Panc1 (cell line): ENCODE measurements at places on chromosomes 1 and 21.

GRCh38 chr1:69835955-69836354 is 268.2 kb downstream of the LRRC7 start:
- DNase-seq = no peak

DNA sequence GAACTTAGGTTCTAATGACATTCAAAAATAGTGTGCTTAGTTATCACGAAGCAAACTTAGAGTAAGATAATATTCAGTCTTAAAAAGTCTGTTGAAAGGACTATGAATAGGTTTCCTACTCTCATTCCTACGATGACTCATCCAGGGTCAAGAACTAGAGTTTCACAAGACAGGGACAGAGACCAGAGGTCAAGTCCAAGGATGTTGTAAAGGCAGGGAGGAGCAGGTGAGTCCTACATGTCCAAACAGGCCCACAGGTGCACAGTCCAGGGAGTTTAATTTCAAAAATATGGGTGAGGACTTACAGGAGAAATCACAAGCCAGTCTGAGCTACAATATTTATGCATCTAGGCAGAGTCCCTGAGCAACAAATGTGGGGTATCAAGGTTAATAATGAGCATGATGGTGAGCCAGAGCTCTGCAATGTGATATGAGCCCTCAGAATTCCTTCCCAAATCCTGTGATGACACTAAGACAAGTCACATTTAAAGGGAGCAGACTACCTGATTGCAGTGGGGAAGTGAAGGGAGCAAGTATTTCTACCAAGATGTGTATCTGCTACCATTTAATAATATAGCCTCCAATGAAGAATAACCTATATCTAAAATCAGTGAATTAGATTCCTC is 100.0 kb upstream of the NRIP1 start:
- DNase-seq = no peak

DNA sequence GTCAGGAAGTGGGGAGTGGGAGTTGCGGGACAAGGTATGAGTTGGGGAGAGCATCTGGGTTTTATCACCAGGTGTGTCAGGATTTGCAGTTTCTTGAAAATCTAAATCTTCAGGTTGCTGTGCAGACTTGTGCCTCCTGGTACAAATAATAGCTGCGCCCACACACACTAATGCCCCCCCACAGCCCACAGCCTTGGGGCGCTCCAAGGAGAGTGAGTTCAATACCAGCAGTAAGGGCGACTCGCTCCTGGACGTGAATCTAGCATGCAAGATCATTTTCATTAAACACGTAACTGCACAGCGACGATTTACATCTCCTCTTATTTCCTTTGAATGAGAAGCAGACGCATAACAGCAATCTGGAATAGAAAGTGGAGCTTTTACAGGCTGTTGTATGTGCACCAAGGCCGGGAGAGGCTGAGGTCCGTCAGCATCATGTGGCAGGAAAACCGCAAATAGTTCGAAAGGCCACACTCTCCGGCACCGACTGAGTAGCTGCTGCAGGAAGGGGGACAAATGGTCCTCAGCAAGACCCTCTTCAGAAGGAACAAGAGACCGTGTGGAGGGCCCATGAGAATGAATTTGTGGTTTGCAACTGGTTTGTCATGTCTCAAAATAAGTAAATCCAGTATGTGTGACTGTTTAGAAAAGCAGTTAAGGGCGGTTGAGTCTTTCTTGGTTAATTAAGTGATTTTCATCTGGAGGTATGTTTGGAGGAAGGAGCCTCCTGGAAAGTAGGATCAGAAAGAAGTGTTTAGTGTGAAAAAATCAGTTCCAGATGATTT is 439.5 kb downstream of the SMYD3 start:
- no peak for DNase-seq

DNA sequence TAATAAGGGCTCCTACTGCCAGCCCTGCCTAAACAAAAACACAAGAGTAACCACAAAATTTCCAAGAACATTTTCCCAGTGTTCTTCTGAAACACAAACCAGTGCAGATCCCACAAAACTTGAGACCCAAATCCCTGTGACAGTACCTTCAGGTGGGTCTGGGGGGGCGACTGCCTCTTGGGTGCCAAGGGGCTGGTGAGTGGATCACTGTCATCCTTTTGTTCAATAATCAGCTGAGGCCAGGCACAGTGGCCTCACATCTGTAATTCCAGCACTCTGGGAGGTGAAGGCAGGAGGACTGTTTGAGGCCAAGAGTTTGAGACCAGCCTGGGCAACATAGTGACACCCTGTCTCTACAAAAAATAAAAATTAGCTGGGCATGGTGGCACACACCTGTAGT is 87.6 kb downstream of the GLIS1 start:
- DNase-seq = no peak

GRCh38 chr1:248388426-248388825 is 12.9 kb downstream of the OR2T6 start:
- no peak for DNase-seq

DNA sequence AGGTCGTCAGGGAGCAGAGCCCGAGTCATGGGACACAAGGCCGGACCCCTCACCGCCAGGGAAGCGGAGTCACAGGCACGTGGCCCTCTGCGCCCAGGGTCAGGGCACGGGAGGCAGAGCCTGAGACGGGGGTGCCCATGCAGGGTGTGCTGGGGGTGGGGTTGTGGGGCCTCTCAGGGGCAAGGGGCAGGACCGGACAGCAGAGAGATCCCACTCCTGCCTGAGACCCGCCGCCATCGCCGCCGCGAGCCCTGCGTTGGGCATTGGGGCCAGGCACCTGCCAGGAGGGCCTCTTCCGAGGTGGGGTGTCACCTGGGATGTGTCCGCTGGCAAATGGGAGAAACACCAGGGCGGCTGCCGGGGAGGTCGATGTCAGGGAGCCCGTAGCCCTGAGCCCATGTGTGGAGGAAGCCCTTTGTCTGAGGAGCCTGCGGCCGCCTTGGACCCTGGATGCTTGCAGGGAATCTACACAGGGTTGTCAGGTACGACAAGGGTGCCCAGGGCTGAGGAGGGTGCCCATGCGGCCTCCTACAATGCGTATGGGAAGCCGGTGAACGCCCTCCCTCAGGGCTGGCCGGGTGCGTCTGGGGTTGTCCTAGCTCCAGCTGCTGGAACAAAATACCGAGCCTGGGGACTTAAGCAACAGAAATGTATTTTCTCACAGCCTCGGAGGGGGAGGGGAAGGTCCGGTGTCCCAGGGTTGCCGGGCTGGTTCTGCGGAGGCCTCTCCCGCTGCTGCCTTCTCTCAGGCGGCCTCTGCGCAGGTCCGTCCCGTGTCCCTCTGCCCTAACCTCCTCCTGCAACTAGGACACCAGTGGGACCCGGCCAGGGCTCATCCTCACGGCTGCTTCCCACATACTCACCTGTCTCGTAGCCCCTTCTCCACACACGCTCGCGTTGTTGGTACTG is 16.4 kb upstream of the C1orf159 start:
- no peak for DNase-seq

DNA sequence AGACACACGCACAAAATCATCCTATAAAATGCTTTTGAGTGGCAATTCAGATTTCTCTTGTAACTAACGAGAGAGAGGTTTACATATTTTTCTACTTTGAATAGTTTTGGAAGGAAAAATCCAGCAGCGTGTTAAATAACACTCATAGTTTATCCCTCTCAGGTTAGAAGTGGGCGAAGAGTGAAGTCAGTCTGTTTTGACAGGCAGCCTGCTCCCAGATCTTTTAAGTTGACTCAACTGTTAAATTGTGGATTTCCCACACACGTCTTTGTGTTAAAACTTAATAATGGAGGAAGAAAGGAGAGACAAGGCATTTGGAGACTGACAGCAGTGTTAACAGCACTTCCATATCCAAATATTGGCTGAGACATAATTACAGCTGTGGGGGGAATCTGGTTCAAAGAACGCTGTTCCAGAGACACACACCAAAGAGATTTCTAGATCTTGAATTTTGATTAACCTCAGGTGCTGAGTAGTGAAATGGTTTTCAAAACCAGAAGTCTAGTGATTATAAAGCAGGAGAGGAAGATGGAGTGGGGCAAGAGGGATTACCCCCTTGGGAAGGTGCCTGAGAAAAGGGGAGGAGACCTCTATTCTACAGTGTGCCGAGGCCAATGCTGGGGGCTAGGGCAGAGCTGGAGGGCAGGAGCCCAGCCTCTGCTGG is 2.7 kb downstream of the MAPKAPK2 start:
- DNase-seq = no peak

DNA sequence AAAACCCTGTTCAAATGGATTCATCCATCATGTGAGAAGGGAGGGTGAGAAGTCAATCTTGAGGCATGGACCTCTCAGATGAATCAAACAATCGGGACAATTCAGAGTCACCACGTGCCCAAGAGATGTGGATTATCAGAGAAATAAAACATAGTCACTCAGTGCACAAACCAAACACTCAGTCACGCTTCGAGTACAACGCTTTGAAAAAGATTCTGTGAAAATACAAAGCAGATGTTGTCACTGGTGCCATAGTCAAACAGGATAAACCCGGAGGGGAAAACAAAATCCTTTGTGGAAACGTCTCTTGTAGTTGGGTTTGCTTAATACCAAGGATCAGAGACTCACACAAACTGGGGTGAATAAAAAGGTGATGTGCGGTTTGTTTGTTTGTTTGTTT is 188.4 kb downstream of the RRAGC start:
- DNase-seq = no peak

- no peak for DNase-seq
Observed at GRCh38 chr1:226650236-226650841, 88.7 kb downstream of the ITPKB start.

- DNase-seq = no peak
Observed at GRCh38 chr1:147496044-147496443, 45.3 kb upstream of the BCL9 start.

DNA sequence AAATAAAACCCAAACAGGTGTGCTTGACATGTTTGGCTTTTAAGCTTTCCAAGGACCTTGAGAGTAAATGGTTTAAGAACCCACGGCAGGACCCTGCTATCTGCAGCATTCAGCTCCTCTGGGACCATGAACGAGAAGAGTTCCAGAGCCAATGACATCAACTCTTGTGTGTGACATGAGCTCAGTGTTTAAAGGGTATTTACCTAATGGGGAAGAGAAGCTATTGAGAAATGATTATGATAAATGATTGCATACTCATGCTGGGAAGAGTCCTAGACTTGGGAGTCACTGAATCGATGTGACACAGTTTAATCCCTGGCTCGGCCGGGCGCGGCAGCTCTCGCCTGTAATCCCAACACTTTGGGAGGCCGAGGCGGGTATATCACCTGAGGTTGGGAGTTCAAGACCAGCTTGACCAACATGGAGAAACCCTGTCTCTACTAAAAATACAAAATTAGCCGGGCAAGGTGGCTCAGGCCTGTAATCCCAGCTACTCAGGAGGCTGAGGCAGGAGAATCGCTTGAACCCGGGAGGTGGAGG is 55.4 kb downstream of the KANK4 start:
- no peak for DNase-seq
